ENCODE measurements at places on chromosomes 13 and 19.

- ATAC-seq, result peak; percentile 30
These were observed 36.0 kb upstream of the SLC7A10 start for GRCh38 chr19:33261511-33262189.

DNA sequence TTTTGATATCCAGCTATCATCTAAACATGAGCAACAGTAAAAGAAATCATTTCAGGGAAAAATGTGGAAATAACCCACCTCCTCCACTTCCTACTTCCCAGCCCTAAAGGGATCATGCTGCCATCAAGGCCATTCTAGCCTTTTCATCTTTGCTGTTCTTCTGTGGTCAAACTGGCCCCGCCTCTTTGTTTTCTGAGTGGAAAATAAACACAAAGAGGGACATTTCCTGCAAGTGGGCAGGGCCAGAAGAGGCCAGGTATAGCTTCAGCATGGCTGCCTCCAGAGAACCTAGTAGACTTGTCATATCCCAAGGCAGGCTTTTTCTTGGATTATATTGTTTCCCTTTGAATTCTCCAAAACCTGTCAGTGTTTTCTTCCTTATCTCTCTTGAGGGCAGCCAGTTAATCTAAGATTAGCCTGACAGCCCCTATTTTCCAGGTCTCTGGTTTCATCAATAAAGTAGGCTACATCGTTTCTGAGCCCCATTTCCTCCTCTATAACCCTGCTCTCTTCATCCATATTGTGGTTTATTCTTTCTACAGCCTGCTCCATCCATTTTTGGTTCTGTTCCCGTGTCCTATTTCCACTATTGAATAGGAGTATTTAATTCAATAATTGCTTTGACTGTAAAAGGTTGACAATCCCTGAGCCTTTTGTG is 117.6 kb downstream of the GPC6 start:
- ATAC-seq, result no peak

DNA sequence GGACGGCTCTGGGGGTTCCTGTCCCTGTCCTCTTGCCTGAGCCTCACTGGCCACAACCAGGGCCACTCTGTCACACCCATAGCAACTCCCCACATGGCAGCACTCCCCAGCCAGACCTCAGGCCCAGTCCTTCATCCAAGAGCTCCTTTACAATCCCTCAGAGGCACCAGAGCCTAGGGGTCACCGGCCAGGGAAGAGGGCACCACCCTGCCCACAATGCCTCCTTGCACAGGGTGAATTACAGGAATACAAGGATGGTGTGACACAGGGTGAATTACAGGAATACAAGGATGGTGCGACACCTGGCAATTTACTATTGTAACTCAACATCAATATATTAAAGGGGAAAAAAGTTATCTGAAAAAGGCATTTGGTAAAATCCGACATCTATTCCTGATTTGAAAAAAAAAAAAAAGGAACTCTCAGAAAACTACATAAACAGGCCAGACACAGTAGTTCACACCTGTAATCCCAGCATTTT is 16.5 kb downstream of the MIER2 start:
- no peak for ATAC-seq

DNA sequence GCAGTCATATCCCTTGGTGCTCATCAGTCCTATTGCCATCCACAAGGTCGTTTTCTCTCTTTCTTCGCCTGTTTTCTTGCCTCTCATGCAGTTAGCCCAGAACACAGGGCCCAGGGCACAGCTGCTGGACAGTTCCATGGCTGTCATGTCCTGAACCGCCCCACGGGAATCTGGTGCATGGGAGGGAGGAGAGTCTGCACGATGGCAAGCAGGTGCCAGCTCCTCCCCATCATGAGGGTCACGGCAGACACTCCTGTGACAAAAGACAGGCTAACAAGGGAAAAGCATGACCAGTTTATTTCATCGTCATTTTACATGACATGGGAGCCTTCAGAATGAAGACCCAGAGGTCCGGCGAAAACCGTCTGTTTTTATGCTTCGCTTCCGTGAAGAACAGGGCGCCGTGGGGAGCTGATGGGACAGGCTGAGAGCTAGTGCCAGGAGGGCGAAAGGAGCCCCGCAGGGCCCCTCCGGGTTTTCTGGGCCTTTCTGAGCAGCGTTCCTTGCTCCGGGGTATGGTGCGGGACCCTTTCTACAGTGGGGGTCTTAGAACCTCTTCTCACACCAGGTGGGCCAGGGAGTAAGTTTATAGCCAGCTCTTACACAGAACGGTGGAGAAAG is 135.7 kb downstream of the STK24 start:
- ATAC-seq, result no peak

- no peak for ATAC-seq
These were observed 5.2 kb upstream of the DOCK6 start for GRCh38 chr19:11267316-11268085.

DNA sequence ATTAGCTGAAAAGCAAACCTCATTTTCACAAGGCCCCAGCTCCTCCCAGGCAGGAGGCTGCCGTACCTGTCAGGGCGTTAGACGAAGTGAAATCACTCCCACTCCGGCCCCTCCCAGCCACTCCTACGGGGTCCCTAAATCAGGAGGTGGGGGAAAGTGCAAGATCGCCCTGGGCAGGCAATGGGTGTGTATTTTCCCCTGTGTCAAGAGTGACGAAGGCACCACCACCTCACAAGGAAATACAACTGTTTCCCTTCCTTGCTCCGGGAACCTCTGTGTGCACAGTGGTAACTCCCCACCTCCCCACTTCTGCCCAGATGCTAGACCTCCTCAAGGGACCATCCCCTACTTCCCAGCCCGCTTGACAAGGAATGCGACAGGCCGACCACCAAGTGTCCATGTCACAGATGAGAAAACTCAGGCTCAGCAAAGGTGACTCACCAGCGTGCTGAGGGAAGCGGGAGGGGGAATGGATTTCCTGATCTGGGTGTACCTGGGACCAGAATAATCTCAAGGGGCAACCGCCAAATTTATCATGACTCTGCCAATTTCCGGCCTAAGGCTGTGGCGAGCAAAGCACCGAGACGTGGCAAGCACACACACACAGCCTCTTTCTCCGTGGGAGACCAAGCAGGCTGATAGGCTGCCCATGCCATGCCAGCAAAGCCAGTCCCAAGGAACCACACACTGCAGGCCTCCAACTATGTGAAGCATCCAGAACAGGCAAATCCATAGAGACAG is 7.3 kb downstream of the PPP6R1 start:
- no peak for ATAC-seq

DNA sequence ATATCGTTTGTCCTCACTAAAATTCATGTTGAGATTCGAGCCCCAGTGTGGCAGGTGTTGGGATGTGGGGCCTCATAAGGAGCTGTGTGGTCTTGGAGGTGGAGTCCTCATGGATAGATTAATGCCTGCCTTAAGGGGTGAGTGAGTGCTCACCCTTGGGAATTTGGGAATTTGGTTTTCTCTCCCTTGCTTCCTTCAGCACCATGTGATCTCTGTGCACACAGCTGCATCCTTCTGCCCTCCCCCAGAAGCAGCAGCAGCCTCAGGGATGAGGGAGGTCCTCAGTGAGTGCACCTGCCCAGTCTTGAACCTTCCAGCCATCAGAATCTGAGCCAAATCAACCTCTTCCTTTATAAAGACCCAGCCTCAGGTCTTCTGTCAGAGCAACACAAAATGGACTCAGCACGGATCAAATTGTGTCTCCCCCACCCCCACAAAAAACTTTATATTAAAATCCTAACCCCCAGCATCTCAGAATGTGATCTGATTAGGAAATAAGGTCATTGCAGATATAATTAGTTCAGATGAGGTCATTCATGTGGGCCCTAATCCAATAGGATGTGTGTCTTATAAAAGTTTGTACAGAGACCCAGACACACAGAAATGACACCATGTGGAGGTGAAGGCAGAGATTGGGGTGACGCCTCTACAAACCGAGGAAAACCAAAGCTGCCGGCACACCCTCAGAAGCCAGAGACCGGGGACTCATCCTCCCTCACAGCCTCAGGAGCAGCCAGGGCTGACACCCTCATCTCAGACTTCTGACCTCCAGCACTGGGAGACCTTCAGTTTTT is 12.9 kb downstream of the CYTH2 start:
- no peak for ATAC-seq

Data from activated CD4-positive, CD25-positive, alpha-beta regulatory T cell treated with anti-CD3 and anti-CD28 coated beads, Interleukin-2, amount 50 U/mL, for 24 hours (primary cell).